ENCODE measurements at places on chromosomes 7 and 10. TPM values are rescaled to one million over a fixed set of nuclear protein-coding genes. Genes with fewer than 3 reads are reported as not detected.
A peak's percentile ranks its signal among the peaks of the same experiment; 100 is the strongest.

DNA sequence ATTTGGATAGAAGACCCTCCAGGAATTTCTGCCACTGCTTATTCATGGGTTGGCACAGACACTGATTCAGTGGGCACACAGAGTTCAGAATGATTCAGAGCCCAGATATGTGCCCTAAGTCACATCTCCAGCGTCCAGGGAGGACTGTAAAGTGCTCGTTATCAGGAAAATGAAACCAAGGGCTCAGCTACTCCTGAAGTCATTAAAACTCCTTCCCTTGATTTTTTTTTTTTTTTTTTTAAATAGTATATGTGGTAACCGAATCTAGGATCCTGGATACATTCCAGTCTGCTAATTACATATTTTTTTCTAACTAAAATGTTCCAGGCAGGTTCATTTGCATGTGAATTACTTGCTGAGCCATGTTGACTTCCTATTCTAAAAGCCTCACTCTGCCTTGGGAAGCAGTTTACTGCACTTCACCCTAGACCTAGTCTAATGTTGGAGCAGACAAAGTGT is 34.7 kb downstream of the MET start:
- peak; percentile 86 for DNase-seq

DNA sequence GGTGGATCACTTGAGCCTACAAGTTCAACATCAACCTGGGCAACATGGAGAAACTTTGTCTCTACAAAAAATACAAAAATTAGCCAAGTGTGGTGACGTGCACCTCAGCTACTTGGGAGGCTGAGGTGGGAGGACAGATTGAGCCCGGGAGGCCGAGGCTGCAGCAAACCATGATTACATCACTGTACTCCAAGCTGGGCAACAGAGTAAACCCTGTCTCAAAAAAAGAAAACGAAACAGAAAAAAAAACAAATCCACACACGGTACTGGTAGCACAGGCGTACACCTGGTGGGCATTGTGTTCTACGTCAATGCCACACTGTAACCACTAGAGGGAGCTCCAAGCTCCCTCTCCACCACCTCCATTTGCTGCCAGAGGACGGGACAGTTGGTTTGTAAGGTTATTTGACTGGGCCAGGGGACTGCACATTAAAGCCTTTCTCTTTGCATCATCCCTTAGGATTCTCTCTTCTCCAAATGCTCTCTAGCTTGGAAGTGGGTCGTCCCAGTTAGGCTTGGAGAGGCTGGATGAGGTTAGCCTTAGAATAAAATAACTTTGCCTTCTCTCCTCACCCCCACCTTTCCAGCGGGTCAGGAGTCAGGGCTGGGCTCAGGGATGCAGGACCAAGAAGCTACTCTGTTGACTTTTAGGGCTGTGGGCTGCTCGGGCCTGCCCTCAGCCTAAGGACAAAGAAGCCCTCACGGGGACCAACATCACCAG is 130.8 kb downstream of the SORBS1 start:
- peak; percentile 73 for DNase-seq

DNA sequence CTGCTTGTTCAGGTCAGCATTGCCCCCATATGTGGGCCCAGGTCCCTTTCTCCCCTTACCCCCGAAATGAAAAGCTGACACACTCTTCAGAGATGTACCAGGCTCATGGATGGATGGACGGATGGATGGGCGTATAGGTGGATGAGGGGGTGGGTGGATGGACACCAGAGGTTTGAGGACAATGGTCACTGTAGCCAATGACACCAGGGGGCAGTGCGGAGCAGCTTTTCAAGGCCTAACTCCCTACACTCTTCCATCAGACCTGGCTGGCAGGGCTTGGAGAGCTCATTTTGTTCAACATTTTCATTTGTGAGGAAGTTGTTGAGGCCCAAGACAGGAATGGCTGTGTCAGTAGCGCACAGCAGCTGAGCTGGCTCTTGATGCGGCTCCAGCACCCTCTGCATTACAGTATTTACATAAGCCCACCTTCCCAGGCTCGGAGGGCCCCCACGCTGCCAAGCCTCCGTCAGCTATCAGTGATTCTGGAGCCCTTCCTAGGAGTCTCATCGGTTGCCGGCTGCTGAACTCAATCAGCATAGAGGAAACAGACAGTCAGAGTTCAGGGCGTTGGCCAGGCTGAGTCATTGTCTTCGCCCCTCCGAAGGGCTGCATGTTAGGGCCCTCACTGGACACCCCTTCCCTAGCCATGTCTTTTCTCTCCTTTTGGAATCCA is 11.6 kb upstream of the FFAR4 start:
- peak; percentile 73 for DNase-seq

DNA sequence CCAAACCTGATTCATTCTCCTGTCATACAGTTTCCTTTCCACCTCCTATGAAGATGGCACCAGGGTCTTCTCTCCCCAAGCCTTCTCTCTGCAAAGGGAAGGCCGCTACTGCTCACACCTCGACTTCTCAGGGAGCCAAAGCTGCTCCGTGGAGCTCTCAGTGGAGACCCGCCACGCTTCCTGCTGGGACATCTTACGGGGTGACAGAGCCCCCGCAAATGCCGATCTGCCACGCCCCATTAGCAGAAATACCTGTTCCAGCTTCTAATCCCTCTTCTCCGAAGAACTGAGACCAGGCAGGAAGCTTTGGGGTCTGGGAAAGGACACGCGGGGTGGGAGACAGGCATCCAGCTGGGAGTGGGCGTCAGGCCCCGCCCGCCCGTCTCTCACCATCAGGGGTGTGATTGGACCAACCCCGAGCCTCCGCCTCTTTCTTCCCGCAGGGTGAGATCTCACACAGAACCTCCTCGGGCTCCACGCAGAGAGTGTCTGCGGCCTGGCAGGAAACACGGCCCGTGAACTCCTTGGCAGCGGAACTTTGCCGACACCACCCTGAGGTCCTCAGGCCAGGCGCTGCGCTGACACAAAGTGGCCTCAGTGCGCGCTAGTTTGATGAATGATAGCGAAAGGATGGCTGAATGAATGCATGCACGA is 12.0 kb upstream of the CALML5 start:
- DNase-seq = no peak

GRCh38 chr10:26217396-26218086 is 967 bp downstream of the GAD2 start:
- DNase-seq = no peak

DNA sequence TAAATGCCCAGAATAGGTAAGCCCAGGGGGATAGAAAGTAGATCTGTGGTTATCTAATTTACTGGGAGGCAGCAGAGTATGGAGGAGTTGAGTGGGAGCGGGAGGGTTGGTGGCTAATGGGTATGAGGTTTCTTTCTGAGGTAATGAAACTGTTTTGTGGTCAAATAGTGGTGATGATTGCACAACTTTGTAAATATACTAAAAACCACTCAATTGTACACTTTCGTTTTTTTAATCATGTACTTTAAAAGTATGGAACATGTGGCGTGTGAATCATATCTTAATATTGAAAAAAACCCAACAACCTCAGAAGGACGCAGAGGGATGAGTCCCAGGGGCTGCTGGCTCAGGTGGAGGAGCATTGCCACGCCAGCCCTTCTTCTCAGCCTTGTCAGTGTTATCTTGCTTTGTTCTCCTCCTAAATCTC is 118.1 kb downstream of the WDR11 start:
- no peak for DNase-seq

DNA sequence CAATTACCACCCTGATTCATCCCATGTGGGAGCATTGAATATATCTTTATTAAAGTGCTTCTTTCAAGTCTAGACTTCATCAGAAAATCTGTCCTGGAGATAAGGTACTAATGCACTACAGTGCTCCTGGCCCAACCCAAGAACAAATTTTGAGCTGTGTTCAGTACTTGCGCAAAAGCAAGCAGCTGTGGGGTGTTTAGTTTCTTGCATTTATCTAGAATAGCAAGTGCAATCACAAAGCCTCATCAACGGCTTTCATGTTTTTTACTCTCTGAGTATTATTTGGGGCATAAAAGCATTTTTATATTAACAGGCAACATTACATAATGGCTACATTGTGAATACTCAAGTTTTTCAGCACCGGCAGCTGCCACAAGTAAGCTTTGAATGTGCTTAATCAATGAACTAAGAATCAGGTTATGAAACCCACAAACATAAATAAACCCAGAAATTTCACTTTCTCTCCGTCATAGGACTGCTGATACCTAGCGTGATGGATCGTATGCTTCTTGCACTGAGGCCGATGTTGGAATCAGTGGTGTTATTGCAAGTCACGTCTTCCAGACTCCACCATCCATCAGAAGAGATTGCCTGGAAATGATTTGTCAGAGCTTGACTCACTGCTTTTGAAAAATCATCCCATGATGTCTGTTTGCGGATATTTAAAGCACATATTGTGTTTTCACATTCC is 113.1 kb downstream of the CTTNBP2 start:
- DNase-seq = peak; percentile 25

Gene ODAD2
- total RNA-seq = 0.16 TPM

Gene GAD2
- total RNA-seq = not detected

Gene TMEM178B
- 6.8 TPM for total RNA-seq

Gene GSDME
- total RNA-seq = 33.7 TPM

Data from myocyte (in vitro differentiated cells).